ENCODE measurements at places on chromosomes 6 and 20.

GRCh38 chr20:61933481-61933950 is 132.2 kb downstream of the TAF4 start:
- peaks cover 11% of the 10 kb centered on the region for H3K36me3 ChIP-seq
- H3K4me3 ChIP-seq: no peak overlapping the region
- no peaks in the 10 kb centered on the region for H3K27me3 ChIP-seq
- no peak for DNase-seq
- H3K27ac ChIP-seq: no peak overlapping the region

- no peak for DNase-seq
- no peak overlapping the region for H3K27ac ChIP-seq
- H3K36me3 ChIP-seq: peaks cover 15% of the 10 kb centered on the region
- peak overlapping the region; percentile 82 for H3K4me3 ChIP-seq
Measured at GRCh38 chr6:144063246-144063743, 32.1 kb downstream of the SF3B5 start.

DNA sequence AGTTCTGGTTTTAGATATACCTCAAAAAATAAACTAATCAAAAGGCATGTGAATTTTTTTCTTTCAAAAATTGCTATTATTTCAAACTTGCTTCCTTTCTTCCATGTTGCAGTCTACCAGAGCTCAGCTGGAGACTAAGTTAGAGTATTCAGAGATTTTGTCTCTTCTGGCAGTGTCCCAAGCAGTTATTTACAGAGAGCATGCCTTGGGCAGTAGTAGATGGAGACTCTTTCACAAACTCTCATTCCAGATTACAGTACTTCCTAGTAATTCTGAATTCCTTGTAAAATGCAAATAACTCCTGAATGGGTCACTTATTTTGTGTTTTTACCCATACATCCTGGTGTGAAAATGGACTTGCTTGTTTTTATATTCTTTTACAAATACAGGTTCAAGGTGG is 703.4 kb downstream of the EPHA7 start:
- H3K36me3 ChIP-seq: no peaks in the 10 kb centered on the region
- no peaks in the 10 kb centered on the region for H3K27me3 ChIP-seq
- no peak overlapping the region for H3K27ac ChIP-seq
- no peak overlapping the region for H3K4me3 ChIP-seq
- no peaks in the 10 kb centered on the region for H3K4me1 ChIP-seq

- no peaks in the 10 kb centered on the region for H3K4me1 ChIP-seq
- H3K27ac ChIP-seq: no peak overlapping the region
- no peak for DNase-seq
- no peak overlapping the region for H3K4me3 ChIP-seq
Measured at GRCh38 chr6:95660544-95660943, 83.2 kb downstream of the MANEA start.

GRCh38 chr20:62412194-62413024 is 5.3 kb upstream of the CABLES2 start:
- H3K4me3 ChIP-seq: no peak overlapping the region
- DNase-seq: no peak
- H3K27me3 ChIP-seq: peaks cover 3% of the 10 kb centered on the region
- peaks cover 3% of the 10 kb centered on the region for H3K36me3 ChIP-seq

GRCh38 chr6:133632206-133632605 is 256.7 kb upstream of the TCF21 start:
- H3K4me3 ChIP-seq: no peak overlapping the region
- H3K27ac ChIP-seq: no peak overlapping the region
- peak; percentile 15 for DNase-seq
- H3K27me3 ChIP-seq: no peaks in the 10 kb centered on the region
- H3K4me1 ChIP-seq: no peaks in the 10 kb centered on the region
- H3K36me3 ChIP-seq: no peaks in the 10 kb centered on the region

- H3K4me1 ChIP-seq: peaks cover 17% of the 10 kb centered on the region
- no peak for DNase-seq
- no peak overlapping the region for H3K4me3 ChIP-seq
- no peaks in the 10 kb centered on the region for H3K27me3 ChIP-seq
Measured at GRCh38 chr6:113871975-113872374, 14.8 kb downstream of the MARCKS start.

DNA sequence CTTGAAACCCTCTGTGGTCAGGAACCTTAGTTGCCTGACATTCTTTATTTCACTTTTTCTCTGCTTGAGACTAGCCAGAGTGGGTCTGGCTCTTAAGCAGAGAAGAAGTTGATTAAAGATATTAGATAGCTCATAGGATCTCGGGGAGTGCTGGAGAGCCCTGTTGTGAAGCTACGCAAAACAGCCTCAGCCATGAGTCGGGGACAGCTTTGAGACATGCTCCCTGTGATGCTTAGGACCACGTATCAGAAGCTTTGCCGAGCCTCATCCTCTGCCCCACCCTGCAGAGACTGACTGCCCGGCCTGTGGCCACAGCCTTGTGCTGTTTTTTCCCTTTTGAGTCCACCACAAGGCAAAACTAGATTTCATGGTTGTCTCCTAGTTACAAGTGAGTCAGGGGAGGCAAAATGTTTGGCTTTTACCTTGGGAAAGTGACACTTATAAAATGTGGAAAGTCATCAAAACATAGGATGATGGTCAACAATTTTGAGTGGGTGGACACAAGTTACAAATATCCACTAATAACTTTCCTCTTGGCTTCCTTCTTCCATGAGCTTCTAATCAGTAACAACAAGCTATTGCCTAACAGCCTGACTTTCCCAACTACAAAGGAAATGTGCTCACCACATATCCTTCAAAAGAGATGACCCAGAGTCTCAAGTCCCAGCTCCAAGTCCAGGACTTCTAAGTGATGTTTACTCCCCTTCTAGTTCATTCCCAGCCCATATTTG is 108.4 kb downstream of the JAG1 start:
- no peaks in the 10 kb centered on the region for H3K27me3 ChIP-seq
- no peak overlapping the region for H3K4me3 ChIP-seq
- H3K27ac ChIP-seq: no peak overlapping the region
- no peaks in the 10 kb centered on the region for H3K36me3 ChIP-seq
- no peaks in the 10 kb centered on the region for H3K4me1 ChIP-seq

- no peak for DNase-seq
- H3K4me1 ChIP-seq: no peaks in the 10 kb centered on the region
- H3K27me3 ChIP-seq: no peaks in the 10 kb centered on the region
- H3K4me3 ChIP-seq: no peak overlapping the region
Measured at GRCh38 chr6:14452567-14453527, 335.3 kb downstream of the CD83 start.

DNA sequence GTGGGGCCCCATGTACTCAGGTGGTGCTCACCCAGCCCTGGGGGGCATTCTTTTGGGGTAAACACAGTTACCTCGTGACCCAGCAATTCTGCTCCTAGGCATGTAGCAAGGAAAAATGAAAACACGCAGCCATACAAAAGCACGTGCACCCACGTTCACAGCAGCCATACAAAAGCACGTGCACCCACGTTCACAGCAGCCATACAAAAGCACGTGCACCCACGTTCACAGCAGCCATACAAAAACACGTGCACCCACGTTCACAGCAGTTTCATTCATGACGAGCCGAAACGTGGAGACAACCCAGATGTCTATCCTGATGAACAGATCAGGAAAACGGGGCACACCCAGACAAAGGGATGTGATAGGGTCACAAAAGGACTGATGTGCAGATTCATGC is 57.1 kb downstream of the YTHDF1 start:
- no peaks in the 10 kb centered on the region for H3K4me1 ChIP-seq
- no peak for DNase-seq
- H3K4me3 ChIP-seq: no peak overlapping the region
- H3K27me3 ChIP-seq: peaks cover 100% of the 10 kb centered on the region
- no peaks in the 10 kb centered on the region for H3K36me3 ChIP-seq

- no peak overlapping the region for H3K4me3 ChIP-seq
- no peaks in the 10 kb centered on the region for H3K36me3 ChIP-seq
- H3K4me1 ChIP-seq: peaks cover 6% of the 10 kb centered on the region
- H3K27ac ChIP-seq: no peak overlapping the region
Measured at GRCh38 chr20:62554898-62555641, 79.3 kb upstream of the GATA5 start.

DNA sequence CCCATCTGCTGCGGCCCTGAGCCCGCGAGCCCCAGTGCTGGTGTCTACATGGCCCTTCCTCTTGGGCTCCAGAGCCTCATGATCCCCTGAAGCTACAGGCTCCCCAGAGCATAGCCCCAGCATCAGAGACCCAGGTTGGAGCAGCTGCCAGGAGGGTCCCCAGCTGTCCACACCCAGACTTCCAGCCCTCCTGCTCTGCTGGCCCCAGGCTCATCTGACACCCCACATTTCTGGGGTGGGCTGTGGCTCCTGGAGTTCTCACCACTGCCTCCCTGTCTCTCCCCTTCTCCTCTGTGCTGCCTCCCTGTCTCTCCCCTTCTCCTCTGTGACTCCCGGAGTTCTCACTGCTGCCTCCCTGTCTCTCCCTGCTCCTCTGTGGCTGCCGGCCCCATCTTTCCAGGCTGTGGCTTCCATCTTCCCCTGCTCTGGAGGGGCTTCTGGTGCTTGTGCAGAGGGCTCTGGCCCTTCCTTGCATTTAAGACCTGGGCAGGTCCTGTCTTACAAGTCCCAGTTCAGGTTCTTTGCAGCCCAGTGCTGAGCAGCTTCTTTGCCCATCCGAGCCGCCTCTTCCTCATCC is 108.1 kb downstream of the ERMARD start:
- no peak overlapping the region for H3K4me3 ChIP-seq
- H3K27ac ChIP-seq: no peak overlapping the region
- H3K27me3 ChIP-seq: peaks cover 17% of the 10 kb centered on the region
- no peaks in the 10 kb centered on the region for H3K36me3 ChIP-seq
- DNase-seq: no peak

DNA sequence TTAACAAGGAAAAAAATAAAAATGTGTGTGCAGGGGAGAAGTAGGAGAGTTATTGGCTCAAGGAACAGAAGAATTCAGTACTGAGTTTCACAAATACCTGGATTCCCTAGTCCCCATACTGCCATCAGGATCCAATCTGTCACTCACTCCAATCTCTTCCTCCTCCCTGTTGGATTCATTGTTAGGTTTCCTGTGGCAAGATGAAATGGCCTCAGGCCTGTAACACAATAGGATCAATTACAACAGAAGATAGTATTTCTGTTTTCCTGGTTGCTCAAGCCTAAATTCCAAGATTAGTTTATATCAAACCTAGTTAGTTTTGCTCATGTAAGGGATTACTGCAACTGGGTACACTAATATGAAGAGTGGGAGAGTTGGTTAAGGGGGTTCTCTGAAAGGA is 24.4 kb downstream of the HCRTR2 start:
- H3K4me1 ChIP-seq: peaks cover 8% of the 10 kb centered on the region
- no peak overlapping the region for H3K27ac ChIP-seq
- no peaks in the 10 kb centered on the region for H3K27me3 ChIP-seq
- no peak for DNase-seq
- no peaks in the 10 kb centered on the region for H3K36me3 ChIP-seq
- no peak overlapping the region for H3K4me3 ChIP-seq

DNA sequence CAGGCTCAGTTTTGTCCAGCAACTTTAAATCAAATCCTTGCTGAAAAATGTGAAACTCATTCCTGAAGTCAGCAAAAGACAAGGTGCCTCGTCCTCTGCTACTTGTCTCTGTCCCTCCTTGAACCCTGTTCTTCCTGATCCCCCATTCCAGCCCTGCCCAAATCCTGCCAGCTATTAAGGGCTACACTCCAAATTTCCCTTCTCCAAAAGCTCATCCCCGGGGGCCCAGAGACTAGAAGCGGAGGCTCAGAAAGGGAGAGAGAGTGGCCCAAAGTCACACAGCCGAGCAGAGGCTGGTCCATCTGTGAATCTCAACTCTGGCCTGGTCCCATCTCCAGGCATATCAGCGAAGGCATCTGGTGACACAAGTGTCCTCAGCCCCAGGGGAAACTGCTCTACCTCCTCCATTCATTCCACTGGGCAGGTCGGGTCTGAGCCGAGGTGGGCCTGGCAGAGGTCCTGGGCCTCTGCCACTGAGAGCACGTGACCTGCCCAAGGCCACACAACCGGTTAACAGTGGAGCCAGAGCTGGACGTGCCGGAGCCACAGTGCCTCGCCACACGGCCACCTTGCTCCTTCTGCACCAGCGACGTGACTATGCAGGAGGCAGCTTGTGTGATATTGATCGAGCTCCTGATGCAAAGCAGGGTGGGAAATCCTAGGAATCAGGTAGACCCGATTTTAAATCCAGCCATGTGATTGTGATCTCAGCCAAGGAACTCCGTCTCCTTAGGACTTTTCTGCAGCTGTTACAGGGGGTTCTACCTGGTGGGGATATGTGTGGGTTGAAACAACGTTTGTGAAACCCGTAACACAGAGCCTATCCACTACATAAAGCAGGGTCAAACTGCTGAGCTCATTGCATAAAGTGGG is 28.6 kb downstream of the NOL4L start:
- peaks cover 18% of the 10 kb centered on the region for H3K4me1 ChIP-seq
- no peak for DNase-seq
- no peak overlapping the region for H3K4me3 ChIP-seq

DNA sequence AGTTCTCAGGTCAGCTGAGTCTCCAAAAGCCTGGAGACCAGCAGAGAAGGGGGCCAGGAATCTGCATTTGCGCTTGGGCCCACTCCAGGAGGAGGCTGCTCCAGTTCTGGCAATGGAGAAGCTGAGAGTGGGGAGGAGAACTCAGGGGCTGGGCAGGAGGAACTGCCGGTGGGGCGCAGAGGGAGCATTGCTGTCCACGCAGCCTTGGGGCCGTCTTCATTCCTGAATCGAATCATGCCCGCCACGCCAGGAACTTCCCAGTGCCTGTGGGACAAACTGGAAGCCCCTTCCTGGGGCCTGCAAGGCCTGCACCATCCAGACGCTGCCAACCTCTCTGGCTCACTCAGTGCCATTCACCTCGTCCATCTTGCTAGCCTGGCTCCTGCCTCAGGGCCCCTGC is 16.9 kb downstream of the RAB44 start:
- H3K36me3 ChIP-seq: no peaks in the 10 kb centered on the region
- H3K27me3 ChIP-seq: peaks cover 23% of the 10 kb centered on the region
- no peaks in the 10 kb centered on the region for H3K4me1 ChIP-seq
- no peak overlapping the region for H3K27ac ChIP-seq

DNA sequence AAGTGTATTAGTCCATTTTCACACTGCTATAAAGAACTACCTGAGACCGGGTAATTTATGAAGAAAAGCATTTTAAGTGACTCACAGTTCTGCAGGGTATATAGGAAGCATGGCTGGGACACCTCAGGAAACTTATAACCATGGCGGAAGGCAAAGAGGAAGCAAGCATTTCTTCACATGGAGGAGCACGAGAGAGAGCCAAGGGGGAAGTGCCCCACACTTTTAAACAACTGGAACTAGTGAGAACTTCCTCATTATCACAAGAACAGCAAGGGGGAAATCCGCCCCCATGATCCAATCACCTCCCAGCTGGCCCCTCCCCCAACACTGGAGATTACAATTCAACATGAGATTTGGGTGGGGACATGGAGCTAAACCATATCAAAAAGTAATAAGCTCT is 28.3 kb upstream of the B3GAT2 start:
- peaks cover 28% of the 10 kb centered on the region for H3K27me3 ChIP-seq
- no peak overlapping the region for H3K4me3 ChIP-seq
- no peak overlapping the region for H3K27ac ChIP-seq
- DNase-seq: no peak
- H3K4me1 ChIP-seq: no peaks in the 10 kb centered on the region
- no peaks in the 10 kb centered on the region for H3K36me3 ChIP-seq

DNA sequence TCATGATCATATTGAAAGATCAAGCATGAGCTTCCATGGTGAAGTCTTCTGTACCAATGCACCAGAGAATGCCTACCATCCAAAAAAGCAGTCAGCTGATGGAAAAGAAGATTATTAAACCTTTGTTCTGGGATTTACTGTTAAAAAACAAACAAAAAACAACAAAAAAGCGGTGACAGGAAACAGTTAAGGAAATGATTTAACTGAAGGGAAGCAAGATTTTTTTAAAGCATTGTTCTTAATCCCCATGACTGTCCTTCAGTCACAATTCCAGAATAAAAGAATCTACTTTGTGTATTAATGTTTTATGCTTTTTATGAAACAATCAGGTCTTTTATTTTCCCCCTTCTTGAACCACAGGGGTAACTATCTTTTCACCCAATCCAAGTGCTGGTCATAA is 23.9 kb downstream of the FAM162B start:
- no peak overlapping the region for H3K27ac ChIP-seq
- H3K4me1 ChIP-seq: no peaks in the 10 kb centered on the region
- H3K36me3 ChIP-seq: no peaks in the 10 kb centered on the region
- no peak for DNase-seq
- no peaks in the 10 kb centered on the region for H3K27me3 ChIP-seq
- no peak overlapping the region for H3K4me3 ChIP-seq

All from Calu3 (cell line).